ENCODE measurements at places on chromosomes 13 and 19.

DNA sequence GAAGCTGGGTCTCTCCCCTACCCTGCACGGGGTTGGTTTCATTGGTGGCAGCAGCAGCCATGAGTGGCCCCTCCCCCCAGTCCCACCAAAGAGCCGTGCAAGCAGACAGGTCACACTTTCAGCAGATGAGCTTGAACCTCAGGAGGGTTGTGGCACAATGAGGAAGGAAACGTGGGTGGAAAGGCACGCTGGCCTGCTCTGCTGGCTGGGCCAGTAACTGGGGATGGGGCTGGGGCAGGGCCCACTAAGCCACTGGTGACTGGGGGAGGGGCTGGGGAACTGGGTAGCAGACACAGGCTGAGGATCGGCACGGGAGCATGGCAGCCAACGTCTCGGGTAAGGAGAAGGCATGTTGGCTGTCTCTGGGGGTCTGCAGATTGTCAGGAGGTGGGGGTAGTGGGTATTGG, at the start of gene P2RY11:
P2RY11 (plus strand) TSS at position 289 of the 407 bp plus-strand sequence; CDS start at position 318, 29 bp downstream.
- no peak for DNase-seq

DNA sequence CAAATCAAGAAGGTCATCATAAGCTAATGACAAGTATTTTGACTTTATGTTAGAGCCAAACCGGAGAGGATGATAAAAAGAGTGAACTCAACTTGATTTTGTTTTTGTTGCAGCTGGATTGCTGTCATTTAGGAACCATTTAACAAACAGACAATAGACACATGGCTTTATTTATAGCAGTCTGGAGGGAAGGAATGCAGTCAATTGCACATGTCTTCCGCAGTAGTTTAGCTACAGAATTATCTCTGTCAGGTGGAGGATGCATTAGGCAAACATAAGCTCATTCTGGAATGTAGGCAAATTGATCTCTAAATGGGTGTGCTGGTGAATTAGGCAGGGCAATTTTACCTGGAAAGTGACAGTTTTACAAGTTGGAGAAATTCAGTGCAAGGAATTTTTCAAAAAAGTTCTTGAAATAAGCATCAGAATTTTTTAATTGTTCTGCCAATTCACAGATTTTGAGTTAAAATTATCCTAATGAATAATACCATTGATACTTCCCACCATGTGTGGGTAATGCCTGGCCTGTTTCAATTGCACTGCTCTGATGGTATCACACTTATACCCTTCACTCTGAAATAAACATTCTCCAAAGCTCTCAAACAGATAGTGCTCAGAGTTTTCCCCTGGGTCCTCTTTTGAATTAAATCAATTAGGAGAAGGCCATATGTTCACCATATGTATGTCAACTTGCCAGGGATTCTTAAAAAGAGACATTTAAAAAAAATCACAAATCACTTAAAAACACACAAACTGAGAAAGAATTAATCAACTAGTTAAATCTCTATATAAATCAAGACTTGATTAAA, 318.3 kb downstream of the NDFIP2 start:
- DNase-seq, result no peak

DNA sequence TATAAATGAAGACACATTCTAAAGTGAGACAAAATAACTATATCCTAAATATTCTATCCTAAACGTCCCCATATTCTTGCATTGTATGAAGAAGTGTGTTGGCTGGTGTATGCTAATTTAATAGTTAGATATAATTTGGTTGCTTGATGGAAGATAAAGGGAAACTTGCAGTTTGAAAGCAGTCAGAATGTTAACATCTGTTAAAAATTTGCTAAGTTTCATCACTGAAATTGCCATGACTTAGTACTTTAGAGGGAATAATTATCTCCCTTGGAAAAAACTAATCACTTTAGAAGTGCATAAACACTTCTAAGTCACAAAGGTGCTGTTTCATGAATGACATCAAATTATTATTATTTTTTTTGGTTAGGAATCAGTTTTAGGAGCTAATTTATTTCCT, 61.6 kb downstream of the ITGBL1 start:
- DNase-seq, result no peak

DNA sequence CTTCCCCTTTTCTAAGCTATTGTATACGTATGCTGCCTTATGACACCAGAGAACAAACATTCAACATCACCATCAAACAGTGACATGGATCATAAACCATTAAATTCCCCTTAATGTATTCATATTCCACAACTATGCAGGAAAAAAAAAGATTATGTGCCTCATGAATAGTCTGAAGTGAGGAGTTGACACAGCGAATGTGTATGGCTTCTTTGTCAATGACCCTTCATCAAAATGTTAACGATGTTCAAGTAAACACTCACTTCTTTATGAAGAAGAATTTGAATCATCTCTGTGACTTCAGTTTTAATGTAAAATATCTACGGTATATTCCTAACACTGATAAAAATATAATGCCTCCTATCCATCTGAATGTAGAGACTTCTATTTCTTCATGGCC, 44.6 kb downstream of the SMAD9 start:
- no peak for DNase-seq

DNA sequence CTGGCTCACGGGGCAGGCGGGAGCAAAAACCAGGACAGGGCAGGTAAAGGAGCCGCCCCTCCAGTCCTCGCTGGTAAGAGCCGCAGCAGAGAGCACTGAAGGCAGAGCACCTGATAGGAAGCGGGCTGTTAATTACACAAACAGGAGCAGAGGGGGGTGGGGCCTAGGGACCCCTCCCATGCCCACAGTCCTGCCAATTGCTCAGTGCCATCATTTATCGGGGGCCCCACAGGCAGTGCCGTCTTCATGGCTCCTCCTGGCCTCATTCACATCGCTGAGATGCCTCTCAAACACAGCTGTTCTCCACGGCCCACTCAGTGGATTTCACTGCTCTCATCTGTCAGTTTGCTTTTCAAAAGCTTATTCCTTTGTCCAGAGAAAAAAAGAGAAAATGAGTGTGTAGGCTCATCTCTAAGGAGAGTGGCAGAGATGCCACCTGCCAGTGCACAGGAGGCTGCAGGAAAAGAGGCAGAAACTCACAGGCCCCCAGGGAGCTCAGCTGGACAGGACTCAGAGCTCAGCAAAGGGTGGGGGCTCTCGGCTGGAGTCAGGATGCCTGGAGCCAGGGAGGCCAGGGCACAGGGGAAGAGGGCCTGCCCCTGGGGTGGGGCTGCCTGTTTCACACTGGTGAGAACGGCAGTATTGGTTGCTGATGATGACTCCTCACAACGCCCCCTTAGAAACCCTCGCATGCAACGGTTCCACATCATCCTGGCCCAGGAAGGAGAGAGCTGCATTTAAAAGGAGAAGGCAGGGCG, 174.6 kb downstream of the COL4A1 start:
- DNase-seq, result peak; percentile 7

GRCh38 chr19:28869459-28869858, 343.5 kb downstream of the UQCRFS1 start:
- DNase-seq, result no peak

DNA sequence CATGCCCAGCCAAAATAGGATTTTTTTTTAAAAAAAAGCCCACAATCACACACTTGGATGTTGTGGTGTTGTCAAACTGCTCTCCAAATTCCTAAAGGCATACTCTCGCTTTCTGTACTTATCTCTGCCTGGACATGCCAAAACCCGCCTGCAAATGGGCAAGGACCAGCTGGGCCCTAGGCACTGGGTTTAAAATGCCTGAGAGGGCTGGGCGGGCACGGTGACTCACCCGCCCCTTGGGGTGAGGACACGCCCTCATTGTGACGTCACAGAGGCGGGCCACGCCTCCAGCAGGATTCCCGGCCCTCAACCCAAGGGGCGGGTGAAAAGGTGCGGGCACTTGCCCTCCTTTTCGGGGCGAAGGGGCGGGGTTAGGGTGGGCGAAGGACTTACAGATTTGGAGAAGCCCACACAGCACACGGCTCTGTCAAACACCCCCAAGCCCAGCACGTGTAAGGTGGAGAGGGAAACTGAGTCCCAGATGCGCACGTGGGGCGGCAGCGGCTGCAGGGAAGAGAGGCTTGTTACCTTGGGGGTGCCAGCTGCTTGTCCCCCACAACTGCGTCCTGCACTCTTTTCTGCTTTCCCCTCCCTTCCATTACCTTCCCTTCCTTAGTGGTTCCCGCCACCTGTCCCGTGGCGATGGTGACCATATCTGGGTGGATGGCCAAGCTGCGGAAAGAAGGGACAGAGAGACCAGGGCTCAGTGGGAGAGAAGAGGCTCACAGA, 6.6 kb downstream of the EML2 start:
- DNase-seq, result peak; percentile 96

- DNase-seq, result no peak
Observed at GRCh38 chr13:31930490-31930889, 101.1 kb upstream of the FRY start.

DNA sequence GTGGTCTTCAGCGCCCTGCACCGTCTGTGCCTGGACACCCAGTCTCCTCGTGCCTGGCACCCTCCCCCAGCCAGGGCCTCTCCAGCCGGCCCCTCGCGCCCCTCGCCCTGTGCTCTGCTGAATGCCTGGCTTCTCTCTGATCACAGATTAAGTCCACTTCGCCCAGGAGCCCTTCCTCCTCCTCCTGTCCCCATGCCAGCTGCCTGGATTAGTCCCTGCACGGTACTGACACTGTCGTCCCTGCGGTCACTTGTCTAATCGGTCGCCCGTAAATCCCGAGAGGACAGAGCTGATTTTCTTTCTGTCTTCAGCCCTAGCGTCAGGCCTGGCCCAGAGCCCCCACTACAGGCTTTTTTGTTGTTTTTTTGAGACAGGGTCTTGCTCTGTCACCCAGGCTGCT, 6.6 kb downstream of the THOP1 start:
- no peak for DNase-seq

GRCh38 chr13:21338639-21339278, 120.3 kb downstream of the ZDHHC20 start:
- no peak for DNase-seq

DNA sequence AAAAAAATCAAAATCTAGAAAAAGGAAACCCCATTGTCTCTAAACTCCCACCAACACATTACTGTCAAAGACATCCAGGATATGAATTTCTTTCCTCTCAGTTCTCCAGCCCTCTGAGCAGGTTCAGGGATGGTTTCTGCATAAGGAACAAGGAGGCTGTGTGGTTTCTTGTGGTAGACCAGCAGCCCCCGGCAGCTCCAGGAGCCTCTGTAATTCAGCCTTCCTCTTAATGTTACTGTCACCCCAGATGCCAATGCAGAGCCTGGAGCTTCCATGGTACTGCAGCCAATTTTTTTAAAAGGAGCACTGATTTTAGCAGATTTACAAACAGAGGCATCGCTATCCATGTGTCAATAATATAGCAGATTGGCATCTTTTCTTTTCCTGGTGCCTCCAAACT, 100.6 kb upstream of the FAM216B start:
- no peak for DNase-seq

GRCh38 chr13:72651144-72651543, 76.3 kb downstream of the MZT1 start:
- DNase-seq, result no peak

DNA sequence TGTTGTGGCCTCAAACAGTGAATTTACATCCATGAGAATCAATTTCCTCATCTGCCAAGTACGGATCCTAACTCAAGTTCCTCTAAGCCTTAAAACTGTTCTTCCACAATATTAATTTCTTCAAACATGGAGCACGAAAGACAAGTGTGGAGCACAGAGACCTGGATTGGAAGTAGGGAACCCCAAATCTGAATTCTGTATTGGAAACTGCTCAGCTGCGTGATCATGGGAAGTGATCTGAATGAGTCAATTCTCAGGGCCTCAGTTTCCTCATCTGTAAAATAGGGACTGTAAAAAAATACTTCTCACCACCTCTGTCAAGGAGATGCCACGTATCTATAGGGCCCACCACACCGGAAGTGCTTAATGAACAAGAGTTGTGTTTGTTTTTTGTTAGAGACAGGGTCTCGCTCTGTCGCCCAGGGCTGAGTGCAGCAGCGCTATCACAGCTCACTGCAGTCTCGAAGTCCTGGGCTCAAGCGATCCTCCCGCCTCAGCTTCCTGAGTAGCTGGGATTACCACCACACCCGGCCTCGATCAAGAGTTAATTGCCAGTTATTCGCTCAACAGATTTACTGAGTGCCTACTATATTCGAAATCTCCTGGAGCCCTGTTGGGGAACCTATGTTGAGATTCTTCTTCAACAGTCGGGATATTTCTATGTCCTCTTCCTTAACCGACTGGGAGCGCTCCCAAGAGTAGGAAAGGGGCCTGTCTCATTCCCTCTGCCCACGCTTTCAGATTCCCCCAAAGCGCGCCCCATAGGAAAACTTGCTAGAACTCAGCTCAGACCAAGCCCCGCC, 1.6 kb downstream of the SERTAD3 start:
- DNase-seq, result no peak

Measured in EH (cell line).